Activated effector memory CD4-positive, alpha-beta T cell treated with Interleukin-2 at 50 U/mL for 16 hours (primary cell): ENCODE measurements at places on chromosomes 3 and 15.

DNA sequence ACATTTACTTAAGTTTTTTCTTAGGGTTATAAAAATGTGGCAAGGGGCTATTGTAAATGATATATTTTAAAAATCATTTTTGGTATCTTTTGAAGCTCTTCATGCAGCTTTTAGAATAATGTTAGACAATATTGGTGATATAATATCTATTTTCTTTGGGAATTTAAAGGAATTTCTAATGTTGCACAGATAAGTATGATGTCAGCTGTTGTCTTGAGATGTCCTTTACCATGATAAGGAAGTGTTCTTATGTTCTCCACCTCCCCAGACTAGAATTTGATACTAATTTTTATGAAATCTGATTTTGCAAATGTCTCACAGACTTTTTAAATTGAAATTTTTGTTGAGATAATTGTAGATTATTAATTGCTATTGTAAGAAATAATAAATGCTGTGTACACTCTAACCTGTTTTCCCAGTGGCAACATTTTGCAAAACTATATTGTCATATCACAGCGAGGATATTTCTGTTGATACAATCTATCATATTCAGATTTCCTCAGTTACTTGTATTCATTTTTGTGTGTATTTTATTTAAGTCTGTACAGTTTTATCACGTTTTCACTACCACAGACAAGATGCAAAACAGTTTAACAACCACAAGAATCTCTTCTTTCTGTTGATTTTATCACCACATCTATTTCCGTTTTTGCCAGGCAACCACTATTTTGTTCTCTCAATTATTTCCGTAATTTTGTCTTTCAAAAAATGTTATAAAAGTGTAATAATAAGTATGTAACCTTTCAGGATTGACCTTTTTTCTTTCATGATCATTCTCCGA is 55.4 kb downstream of the SPRED1 start:
- no peak for DNase-seq

DNA sequence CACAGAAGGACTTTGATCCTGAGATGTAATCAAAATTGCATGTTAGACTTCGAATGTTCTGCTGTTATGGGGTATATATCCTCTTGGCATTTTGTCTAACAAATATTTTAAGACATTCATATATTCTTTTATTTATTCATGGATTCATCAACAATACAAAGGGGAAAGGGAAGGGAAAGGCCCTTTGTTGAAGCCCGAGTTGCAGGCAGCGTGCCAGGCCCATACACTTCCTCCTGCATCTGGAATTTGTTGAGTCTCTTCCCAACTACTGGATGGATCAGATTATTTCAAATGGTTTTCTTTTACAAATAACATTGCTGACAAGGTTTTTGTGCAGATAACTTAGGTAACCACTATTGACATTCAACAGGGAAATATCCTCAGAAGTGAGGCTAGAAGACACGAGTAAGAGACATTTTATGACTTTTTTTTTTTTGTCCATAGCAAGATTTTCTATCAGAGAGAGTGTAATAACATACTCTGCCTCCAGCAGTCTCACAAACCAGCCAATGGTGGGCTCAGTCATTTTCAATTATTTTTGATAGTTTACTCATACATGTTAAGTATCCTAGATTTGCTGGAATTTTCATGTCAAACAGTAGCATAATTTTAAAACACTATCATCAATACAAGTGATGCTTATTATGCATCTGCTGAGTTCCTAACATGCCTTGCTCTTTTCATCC is 94.3 kb downstream of the RPL39L start:
- no peak for DNase-seq

- no peak for DNase-seq
Measured at GRCh38 chr3:142224482-142225072, 808 bp downstream of the GK5 start.

GRCh38 chr3:174242311-174243041 is 616.7 kb upstream of the NAALADL2 start:
- no peak for DNase-seq

GRCh38 chr3:126925411-126926171 is 57.3 kb upstream of the PLXNA1 start:
- no peak for DNase-seq

- DNase-seq = no peak
Measured at GRCh38 chr3:29415482-29416223, 134.8 kb downstream of the RBMS3 start.

DNA sequence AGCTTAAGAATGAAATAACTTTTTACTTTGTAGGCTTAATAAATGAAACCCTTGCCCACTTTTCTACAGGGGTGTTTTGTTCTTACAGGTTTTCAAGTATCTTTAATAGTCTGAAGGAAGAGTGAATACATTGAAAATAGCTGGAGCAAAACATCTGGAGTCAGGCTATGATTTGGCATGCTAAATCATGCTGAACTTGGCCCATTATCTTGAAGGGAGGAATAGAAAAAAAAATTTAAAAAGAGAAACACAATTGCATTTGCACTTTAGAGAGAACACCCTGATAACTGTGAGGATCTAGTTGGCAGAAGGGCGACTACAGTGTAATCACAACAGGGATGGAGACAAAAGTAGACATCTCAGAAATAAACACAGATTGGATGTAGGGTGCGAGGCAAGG is 1.8 kb upstream of the IQGAP1 start:
- no peak for DNase-seq

- DNase-seq = no peak
Measured at GRCh38 chr3:51687431-51688205, 16.6 kb downstream of the TEX264 start.

DNA sequence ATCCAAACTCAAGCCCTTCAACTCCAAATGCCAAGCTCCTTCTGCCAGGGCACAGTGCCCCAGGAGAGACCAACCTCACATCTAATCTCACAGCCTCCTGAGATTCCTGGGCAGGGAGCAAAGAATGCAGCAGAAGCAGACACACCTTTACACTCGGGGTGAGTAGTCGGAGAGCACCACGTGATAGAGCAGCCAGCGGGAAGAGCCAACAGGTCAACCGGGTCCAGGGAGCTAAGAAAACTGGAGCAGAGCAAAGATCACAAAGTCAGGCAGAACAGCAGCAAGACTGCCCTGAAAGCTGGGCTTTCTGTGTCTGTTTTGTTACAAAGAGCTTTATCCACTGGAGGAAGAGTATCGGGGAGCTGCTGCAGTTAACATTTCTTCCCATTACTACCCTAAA is 4.2 kb downstream of the B3GALNT1 start:
- no peak for DNase-seq

- DNase-seq = no peak
Measured at GRCh38 chr3:165195640-165196576, at the start of gene SLITRK3. Gene SLITRK3, minus strand, starts transcription at chr3:165196384. Its CDS starts 5,554 bp downstream, at chr3:165190830.

DNA sequence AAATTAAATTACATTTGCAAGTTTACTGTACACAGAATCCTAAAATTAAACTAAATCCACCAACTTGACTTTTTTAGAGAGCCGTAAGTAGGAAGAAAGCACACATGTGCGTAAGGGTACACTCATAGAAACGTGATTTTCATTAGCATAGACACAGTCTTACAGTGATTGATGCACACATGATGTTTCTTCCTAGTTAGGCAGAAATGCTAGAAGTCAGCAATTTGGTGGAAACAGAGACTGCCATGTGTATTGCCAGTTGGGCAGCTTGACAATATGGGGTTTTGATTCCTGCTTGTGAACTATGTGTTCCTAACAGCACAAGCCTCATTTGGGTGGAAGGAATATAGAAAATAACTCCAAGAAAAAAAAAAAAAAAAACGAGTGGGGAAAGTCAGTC is 878.5 kb downstream of the ROBO1 start:
- DNase-seq = no peak

DNA sequence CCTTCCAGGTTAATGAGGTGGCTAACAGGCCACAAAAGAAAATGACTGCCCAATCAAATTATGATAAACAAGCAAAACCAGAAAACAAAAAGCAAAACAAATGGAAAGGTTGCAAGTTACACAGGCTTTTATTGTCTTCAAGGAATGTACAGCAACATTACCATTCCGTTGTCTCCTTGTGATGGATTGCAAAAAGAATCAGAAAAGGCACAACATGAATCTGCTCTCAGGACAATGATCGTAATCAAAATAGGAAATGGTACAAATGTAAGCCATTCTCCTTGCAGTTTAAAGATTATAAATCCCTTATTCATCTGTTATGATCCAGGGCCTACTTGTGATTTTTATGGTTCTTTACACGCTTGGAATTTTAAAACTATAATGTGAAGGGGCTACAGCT is 125.8 kb downstream of the ECT2 start:
- no peak for DNase-seq

DNA sequence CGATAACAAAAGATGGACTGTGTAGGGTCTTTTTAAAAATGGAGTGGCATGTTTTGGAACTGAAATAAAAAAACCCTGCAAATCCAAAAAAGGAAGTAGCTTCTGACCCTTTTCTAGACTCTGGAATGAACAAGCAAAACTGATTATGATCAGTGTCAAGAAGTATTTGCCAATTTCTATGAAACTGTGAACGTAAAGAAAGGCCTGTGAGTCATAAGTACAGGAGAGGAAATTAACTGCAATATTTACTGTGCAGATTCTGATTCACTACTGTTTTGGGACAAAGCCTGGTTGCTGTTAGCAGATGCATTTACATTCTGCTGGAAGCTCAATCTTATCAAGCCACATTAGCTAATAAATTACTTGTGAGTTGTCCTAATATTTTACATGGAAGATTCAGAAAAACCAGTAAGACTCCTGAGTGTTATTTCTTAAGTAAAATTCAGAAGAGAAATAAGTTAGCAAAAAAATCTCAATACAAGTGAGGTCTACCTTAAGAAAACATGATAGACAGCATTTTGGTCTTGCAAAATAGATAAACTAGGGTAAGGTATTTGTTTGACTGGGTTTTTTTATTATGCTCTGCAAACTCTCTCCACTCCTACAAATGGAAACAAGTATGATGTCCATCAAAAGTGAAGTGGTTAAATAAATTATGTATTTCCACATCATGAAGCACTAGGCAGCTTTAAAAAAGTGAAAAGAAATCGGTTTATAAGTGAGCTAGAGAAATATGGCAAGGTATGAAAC is 90.2 kb upstream of the LMOD3 start:
- DNase-seq = no peak

DNA sequence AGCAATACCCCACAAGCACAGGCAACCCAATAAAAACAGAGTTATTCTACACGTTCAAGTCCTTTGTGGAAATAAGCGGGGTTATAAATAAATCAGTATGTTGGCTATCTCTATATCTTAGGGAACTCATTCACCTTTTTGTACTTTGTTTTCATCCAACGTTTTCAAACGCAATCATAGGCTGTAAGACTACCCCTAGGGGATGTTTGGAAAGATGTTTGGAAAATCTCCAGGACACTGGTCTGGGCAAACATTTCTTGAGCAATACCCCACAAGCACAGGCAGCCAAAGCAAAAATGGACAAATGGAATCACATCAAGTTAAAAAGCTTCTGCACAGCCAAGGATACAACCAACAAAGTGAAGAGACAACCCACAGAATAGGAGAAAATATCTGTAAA is 70.1 kb downstream of the CLDN11 start:
- no peak for DNase-seq
